Hematopoietic multipotent progenitor cell treated with erythropoietin and hydrocortisone succinate and interleukin-3 and kit ligand, for 6 days (in vitro differentiated cells): ENCODE measurements at places on chromosomes 2 and 18.
A peak's percentile ranks its signal among the peaks of the same experiment; 100 is the strongest.

GRCh38 chr2:61214171-61214570, 52.2 kb downstream of the C2orf74 start:
- no peak for DNase-seq

DNA sequence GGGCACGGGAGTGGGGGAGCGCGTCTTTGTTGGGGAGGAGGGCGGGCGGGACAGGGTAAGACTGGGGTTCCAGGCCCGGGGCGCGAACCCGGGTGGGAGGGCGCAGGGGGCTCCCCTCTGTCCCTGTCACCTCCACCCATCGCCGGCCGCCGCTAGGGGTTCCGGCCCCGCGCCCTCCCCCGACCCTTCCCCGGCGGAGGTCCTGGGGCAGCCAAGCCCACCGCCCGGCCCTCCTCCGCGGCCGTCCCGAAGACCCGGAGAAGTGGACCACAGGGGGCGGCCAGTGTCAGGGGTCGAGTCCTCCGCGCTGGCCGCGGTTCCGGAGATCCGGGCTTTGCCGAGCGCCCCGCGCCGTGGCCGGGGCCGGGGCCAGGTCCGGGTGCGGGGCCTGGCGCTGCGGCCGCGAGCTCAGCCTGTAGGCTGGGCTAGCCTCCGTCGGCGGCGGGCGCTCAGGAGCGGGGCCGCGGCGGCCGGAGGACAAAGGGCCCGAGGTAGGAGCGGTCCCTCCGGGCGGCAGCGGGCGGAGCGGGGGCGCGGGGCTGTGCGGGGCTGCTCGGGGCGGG, 16.6 kb upstream of the E2F6 start:
- DNase-seq: no peak

- peak; percentile 73 for DNase-seq
Measured at GRCh38 chr2:37555457-37555856, 116.0 kb downstream of the CDC42EP3 start.

DNA sequence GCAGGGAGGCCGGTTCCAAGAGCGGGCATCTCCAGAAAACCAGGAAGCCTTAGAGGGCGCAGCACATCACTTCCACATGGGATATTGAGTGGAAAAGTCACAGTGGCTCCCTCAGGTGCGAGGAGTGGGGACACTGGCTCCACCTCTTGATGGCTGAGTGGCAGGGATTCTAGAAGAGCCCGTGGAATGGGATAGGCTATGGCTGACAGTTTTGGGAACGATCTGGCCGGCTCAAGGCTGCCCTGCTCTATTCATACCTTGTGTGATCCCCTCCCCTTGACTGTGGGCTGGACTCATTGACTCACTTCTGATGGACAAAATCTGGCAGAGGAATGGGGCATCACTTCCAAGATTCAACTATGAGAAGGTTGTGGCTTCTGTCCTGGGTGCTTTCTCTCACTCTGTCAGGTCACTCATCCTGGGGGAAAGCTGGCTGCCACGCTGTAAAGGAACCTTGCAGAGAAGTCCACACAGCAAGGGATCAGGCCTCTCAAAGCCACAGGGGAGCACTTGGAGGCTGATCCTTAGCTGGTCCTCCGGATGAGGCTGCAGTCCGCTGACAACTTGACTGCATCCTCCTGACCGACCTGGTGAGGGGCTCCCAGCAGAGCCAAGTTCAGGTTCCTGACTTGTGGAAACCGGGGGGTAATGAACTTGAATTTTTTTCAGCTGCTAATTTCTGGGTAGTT, 46.7 kb upstream of the HS6ST1 start:
- no peak for DNase-seq

DNA sequence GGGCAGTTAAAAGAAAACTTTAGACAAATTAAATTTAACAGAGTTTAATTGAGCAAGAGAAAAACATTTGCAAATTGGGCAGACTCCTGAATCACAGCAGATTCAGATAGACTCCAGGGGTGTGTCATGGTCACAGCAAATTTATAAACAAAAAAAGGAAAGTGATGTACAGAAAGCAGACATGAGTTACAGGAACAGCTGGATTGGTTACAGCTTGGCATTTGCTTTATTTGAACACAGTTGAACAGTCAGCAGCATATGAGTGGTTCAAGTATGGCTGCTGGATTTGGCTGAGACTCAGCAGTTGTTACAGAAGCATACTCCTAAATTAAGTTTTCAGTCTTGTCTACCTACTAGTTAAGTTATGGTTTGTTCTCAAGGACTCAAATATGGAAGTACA, 82.3 kb upstream of the NYAP2 start:
- no peak for DNase-seq

GRCh38 chr2:217802876-217803652, 199.7 kb downstream of the TNS1 start:
- DNase-seq: no peak
